Hepatocyte (in vitro differentiated cells): ENCODE measurements at places on chromosomes 5 and 9. TPM values are rescaled to one million over a fixed set of nuclear protein-coding genes. Genes with fewer than 3 reads are reported as not detected.

DNA sequence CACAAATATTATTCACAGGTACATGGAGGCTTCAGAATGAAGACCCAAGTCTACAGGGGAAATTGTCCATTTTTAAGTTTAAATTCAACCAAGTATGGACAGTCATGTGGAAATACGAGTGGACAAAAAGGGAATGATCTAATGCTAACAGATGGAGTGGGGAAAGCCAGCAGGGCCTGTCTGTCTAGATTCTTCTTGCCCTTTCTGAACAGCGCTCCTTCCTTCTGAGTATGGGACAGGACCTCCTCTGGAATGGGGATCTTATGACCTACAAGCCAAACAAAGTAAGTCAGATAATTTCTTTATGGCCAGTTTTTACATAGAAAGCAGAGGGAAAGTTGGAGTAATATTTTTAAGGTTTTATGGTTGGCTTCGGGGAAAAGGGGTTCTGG, 119.8 kb upstream of the NEK6 start:
- no peaks in the 10 kb centered on the region for H3K36me3 ChIP-seq
- no peak overlapping the region for H3K27ac ChIP-seq
- H3K4me3 ChIP-seq = no peak overlapping the region

GRCh38 chr9:34211395-34211794, 32.6 kb downstream of the UBAP1 start:
- no peak overlapping the region for H3K4me3 ChIP-seq
- no peaks in the 10 kb centered on the region for H3K4me1 ChIP-seq
- no peak overlapping the region for H3K27ac ChIP-seq

Gene MARCOL
- not detected in 2 replicates for total RNA-seq

- H3K4me3 ChIP-seq = no peak overlapping the region
- H3K4me1 ChIP-seq = peaks cover 7% of the 10 kb centered on the region
- DNase-seq = no peak
- H3K27me3 ChIP-seq = no peaks in the 10 kb centered on the region
- no peak overlapping the region for H3K27ac ChIP-seq
These were observed 222.2 kb downstream of the NDUFS4 start for GRCh38 chr5:53782620-53783019.

GRCh38 chr9:2524601-2525000, 97.0 kb upstream of the VLDLR start:
- H3K4me3 ChIP-seq = no peak overlapping the region
- no peaks in the 10 kb centered on the region for H3K27me3 ChIP-seq
- H3K4me1 ChIP-seq = no peaks in the 10 kb centered on the region
- DNase-seq = peak; percentile 5
